Inflammatory macrophage (primary cell): ENCODE measurements at places on chromosomes 12 and 14.

GRCh38 chr12:108266131-108266530 lies 73.0 kb downstream of the CMKLR1 start:
- no peak for DNase-seq

GRCh38 chr12:67820694-67821093 lies 168.6 kb upstream of the IFNG-AS1 start:
- no peak for DNase-seq

DNA sequence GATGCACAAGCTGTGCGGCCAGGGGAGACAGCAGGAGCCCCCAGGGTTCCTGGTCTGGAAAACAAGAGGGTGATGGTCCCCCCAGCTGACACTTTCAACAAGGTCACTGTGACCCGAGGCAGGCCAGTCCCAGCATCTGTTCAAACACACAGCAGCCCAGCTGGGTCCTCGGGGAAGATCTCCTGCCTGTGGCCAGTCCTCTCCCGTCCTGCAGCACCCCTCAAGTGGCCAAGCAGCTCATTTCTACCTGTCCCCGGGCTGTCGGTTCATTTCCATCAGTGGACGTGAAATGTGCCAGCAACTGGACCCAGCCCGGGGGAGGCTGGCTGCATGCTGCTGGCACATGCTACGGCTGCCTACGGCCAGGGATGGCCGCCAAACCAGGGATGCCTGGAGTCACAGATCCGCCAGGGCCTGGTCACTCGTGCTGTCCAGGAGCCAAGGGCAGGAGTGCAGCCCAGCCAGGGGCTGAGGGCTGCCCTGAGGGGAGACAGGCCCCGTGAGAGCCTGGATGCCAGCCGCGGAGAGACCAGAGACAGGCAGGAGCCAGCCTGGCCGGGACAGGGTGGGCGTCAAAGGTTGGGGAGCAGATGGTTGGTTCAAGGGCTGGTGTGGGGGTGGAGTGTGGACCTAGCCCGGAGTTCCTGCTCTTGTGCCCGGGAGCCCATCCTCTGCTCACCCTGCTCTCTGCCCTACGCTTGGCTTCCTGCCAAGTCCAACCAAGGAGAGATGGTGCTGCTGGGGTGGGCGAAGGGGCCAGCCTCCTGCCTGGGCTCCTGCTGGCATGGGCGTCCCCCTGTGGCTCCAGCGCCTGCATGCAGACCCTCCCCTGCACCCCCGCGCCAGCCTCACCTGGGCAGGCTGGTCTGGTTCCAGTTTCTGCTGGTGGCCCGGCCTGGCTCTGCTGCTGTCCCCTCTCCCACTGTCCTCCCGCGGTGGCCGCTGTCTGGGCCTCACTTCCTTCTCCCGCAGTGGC lies 143.8 kb downstream of the ADGRD1 start:
- no peak for DNase-seq

DNA sequence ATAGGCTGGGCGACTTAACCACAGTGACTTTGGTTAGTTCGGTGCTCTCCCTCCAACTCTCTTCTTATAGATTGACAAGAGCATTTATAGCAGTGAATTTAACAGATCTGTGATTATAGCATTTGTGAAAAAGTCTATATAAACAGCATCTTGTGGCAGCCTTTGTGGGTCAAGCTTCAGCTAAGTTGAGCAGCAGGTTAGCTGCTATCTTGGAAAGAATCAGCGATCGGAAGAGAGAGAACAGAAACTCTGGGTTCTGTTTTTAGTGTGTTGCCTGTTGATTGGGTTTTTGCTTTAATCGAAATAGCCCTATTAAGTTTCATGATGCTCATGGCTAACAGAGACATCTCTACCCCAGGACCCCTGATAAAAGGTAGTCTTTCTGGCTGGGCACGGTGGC lies 20.2 kb downstream of the EVL start:
- DNase-seq, result no peak

GRCh38 chr14:71264260-71264659 lies 357.0 kb downstream of the PCNX1 start:
- no peak for DNase-seq

- no peak for DNase-seq
These were observed 41.9 kb downstream of the SLC6A12 start for GRCh38 chr12:171743-172676.

DNA sequence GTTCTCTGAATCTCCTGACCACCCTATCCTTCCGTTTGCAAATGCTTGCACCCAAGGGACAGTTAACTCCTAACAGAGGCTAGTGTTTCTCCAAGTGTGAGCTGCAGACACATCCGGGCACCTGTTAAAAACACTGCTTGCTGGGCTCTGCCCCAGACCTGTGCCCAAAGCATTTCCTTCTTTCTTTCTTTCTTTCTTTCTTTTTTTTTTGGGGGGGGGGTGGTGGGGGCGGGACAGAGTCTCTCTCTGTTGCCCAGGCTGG lies 42.5 kb downstream of the SPRING1 start:
- no peak for DNase-seq

- no peak for DNase-seq
These were observed 238.0 kb downstream of the BCL11B start for GRCh38 chr14:99033951-99034350.

GRCh38 chr14:32329690-32330285 lies 690 bp downstream of the AKAP6 start:
- DNase-seq, result no peak

DNA sequence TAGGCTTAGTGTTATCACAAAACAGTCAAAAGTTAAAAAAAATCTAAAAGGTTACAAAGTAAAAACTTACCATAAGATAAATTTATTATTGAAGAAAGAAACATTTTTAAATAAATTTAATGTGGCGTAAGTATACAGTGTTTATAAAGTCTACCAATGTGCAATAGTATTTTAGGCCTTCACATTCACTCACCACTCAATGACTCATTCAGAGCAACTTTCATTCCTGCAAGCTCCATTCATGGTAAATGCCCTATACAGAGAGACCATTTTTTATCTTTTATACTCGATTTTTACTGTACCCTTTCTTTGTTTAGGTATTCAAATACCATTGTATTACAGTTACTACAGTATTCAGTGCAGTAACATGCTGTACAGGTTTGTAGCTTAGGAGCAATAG lies 124.5 kb downstream of the ANO4 start:
- no peak for DNase-seq

- no peak for DNase-seq
These were observed 21.4 kb downstream of the KLRF2 start for GRCh38 chr12:9902539-9903228.

DNA sequence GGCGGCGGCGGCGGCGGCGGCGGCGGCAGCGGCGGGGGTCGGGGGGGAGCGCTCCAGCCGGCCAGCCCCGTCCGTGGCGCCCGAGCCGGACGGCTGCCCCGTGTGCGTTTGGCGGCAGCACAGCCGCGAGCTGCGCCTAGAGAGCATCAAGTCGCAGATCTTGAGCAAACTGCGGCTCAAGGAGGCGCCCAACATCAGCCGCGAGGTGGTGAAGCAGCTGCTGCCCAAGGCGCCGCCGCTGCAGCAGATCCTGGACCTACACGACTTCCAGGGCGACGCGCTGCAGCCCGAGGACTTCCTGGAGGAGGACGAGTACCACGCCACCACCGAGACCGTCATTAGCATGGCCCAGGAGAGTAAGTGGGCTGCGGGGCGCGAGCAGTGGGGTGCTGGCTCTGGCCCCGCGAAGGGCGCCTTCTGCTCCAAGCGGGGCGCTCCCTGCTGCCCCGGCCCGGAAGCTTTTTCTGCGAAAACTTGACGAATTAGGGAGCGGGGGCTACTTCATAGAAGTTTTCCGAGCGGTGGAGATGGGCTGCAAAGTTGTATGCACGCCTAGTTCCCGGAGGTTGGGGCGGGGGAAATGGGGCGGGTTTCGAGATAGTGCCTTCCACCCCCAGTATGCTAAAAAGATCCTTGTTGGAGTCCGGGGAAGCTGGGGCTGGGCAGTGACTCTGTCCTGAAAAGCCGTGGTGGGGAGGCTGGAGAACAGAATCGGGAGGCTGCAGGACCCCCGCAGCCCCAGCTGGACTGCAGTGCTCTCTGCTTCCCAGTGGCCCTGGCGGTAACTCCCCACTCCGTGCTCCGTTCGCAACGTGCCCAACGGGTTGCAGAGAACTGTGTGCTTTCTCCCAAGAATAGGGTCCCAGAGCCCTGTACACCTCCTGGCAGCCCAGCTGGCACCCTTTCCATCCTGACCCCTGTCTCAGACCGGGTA lies 751 bp downstream of the GDF11 start:
- peak; percentile 51 for DNase-seq

- DNase-seq, result no peak
These were observed 12.8 kb downstream of the ETFRF1 start for GRCh38 chr12:25207846-25208245.

DNA sequence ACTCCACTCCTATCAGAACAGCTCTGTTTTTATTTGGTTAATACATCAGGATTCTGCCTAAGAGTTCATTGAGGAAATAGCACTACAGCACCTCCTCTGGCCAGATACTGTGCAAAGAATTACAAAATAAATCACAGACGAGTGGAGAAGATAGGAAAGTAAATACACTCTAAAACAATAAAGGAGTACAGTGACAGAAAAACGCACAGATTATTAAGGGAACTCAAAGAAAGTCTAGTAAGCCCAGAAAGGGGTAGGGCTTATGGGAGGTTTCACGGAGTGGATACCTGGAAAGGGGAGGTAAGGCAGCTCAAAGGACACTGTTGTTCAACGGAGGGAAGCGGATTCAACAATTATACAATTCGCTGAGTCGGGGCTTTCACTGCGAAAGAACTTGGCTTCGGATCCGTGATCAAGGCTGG lies 5.5 kb downstream of the OR10AD1 start:
- DNase-seq, result peak; percentile 47

- peak; percentile 43 for DNase-seq
These were observed 19.5 kb upstream of the HAL start for GRCh38 chr12:96015672-96016071.

DNA sequence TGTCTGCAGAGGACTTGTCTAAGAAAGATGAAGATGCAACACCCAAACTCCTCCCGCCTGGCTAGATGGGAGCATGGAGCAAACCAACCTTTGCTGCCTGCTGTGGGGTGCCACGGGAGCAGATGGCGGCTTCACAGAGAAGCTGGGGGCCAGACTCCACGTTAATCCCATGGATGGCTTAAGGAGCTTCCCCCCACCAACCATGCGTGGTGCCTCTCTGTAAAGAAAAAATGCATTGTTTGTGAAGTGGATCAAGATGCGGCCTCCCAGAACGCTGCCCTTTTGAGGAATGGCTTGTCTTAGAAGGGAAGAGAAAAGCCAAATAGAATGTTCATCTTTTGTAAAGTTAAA lies 15.6 kb downstream of the MVK start:
- no peak for DNase-seq

GRCh38 chr14:63290741-63291430 lies 27.8 kb downstream of the GPHB5 start:
- no peak for DNase-seq

- DNase-seq, result peak; percentile 98
These were observed 5.1 kb upstream of the NUMB start for GRCh38 chr14:73463411-73463810.

DNA sequence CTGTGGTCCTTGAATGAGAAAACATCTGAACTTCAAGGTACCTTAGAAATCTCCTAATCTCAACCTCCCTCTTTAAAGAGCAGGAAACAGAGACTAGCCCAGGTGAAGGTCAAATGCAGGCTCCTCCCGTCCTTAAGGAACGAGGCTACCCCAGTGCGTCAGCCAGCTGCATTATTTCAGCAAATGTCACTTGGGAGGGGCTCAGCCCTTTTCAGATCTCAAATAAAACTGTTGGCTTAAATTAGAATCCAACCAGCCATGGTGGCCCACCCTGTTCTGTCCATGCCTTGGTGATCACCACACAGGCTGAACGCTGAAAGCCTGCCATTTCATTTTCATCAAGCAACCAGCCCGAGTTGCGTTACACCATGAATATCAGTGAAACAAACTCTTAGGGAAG lies 7.0 kb downstream of the SYNE3 start:
- no peak for DNase-seq

GRCh38 chr14:94689218-94689984 lies 77.2 kb downstream of the SERPINA3 start:
- DNase-seq, result peak; percentile 46

- no peak for DNase-seq
These were observed 11.7 kb downstream of the ITPR2 start for GRCh38 chr12:26821212-26821701.

DNA sequence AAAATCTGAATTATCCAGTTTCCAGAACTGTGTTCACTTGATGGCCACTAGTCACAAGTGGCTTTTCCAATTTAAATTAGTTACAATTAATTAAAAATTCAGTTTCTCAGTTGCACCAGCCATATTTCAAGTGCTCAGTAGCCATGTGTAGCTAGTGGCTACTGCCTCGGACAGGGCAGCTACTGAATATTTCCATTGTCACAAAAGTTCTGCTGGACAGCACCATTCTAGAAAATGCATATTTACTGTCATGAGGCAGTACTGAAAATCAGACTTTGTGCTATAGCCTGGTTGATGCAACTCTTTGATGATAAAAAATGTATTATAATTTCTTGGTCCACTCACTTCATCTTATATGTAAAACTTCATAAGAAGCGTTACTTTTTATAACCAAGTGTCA lies 11.5 kb upstream of the OVCH1 start:
- no peak for DNase-seq

- DNase-seq, result peak; percentile 29
These were observed 369.3 kb upstream of the DCN start for GRCh38 chr12:91551927-91552326.

- DNase-seq, result no peak
These were observed 735 bp upstream of the OTX2 start for GRCh38 chr14:56810836-56811592.

GRCh38 chr12:6367969-6368892 lies 7.1 kb downstream of the SCNN1A start:
- DNase-seq, result peak; percentile 76

GRCh38 chr14:53032838-53033390 lies 82.1 kb upstream of the FERMT2 start:
- no peak for DNase-seq

GRCh38 chr12:58639318-58639934 lies 280.9 kb downstream of the LRIG3 start:
- DNase-seq, result no peak

DNA sequence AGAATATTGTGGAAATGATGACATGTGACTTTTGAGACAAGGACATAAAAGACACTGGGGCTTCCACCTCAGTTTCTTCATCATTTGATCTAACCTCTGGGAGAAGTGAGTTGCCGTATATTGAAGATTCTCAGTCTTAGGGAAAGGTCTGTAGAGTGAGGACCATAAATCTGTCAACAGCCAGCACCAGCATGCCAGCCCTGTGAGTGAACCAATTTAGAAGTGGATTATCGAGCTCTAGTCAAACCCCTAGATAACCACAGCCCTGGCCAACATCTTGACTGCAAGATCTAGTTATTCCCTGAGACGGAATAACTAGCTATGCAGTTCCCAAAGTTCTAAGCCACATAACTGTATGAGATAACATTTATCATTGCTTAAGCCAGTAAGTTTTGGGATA lies 108.8 kb upstream of the PTPRR start:
- DNase-seq, result no peak

DNA sequence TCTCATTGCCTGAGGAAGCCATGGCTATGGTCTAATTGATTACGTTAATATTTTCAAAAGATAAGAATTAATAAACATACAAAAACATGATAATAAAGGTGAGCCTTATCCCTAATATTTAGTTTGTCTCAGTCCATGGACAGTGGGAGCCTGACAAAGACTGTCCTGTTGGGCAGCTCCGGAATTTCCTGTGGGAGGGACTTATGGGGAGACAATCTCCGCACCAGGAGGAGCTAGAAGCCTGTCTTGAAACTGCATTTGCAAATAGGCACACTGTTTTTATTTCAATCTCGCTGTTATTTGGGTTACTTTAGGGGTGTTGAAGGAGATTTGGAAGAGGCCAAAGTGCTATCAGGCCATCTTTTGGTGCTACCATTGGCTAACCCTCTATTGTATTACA lies 50.8 kb upstream of the ZDHHC17 start:
- DNase-seq, result no peak
